ENCODE measurements at places on chromosomes 12 and 14.

- no peak for DNase-seq
Measured at GRCh38 chr12:71649401-71649800, 14.2 kb downstream of the ZFC3H1 start.

DNA sequence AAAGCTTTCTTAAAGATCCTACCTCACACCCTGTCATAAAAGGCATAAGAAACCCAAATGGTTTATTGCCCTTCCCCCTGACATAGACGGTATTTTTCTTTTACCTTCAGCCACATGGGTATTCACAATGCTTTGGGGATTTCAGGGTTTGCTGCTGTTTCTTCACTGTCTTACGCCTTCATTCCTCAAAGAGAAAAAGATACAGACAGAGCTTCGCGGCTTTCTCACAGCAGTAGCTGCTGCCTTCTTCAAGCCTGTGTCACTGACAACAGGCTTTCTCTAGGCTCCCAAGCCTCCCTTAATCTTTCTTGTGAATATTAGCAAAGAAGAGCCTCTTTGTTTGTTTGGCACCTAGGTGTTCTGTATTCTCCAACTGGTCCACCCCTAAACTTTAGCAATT, 197.4 kb upstream of the ARID2 start:
- no peak for DNase-seq

- no peak for DNase-seq
Measured at GRCh38 chr14:101000711-101001250, 97.3 kb upstream of the RTL1 start.

GRCh38 chr12:132329036-132329719, at the start of gene GALNT9:
Gene GALNT9, minus strand, starts transcription at chr12:132329589. Its CDS starts 386 bp downstream, at chr12:132329203.
- DNase-seq = no peak

- no peak for DNase-seq
Measured at GRCh38 chr14:62079038-62079437, 316.8 kb downstream of the SNAPC1 start.

DNA sequence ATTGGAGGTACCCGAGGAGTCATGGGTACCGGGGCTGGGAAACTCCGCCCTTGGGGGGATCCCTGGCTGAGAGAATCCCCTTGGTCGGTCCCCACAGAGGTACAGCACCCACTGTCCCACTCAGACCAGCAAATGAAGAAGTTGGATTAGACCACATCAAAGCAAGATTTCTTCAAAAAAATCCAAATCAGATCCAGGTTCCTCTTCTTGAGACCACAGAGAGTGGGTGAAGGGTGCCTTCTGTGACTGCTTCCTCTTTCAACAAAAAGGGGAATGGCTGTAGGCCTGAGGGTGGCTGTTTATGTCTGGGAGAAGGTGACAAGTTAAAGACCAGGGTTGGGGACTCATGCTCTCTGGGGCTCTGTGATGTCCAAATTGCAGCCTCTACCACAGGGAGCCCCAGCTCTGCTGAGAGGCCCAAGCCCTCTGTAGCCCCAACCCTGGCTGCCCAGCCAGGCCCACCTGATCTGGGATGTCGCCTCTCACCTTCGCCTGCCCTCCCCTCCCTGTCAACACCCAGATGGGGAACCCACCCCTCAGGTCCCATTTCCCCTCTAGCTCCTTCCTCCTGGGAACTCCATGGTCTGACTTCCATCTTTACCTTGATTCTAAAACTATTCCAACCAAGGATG, 50.9 kb downstream of the ZFP36L1 start:
- DNase-seq = no peak

GRCh38 chr14:93980456-93981201, 4.3 kb upstream of the ASB2 start:
- DNase-seq = no peak

DNA sequence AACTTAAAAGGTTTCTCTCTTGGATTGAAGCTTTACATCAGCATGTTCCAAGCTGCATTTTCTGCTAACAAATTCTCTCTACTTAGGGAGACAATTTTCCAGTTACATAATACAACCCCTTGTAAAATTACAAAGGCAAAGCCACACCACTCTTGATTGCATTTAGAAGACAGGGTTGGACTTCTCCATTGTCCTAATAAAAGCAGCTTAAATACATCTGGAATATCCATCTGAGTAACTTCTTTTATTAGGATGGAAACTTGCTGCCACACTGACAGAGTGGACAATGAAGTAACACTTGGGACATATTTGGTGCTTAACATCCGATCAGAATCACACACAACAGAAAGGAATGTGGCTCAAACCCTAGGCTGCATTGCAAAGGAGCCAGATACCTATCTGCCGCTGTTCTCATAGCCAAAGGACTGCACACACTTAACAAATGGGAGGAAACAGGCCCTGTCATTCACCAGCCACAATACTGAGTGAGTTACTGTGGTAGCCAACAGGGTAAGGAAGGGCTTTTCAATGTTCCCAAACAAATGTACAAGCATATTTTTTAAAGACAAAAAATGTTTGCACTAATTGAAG, 157.2 kb downstream of the PAX9 start:
- no peak for DNase-seq

DNA sequence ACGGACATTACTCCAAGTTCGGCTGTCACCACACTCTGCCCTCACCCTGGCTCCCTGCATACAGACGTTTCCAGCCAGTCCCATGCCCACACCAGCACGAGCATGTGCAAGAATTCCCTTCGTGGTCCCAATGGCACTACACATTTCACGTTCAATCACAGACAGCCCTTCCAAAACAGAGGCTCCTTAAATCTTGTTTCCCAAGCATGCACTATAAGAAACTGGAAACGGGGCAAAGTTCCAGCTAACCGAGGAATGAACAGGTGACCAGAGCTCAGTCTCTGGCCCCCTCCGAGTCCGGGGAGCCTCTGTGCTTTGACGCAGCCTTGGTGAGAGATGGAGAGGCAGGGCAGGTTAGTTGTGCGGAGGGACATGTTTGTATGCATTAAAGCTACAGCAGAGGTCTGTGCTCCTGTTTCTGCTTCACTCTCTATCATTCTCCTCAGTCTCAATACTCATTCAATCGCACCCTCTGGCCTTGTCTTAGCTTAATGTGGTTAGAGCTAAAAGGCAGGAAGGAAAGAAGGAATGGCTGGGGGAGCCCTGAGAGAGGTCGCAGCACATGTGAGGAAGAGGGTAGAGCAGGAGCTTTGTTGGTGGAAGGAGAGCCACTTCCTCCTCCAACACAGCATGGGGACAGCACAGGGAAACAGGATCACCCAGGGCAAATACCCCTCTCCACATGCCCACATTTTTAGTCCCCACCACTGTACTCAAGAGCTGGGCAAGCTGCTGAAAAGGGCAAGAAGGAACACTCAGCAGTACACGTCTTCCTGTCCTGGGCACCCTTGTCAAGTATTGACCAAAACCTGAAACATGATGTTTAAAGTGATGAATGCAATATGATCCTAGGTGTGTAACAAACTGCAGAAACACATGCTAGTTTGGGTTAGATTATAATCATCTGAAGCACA, 12.2 kb upstream of the SELPLG start:
- no peak for DNase-seq

- DNase-seq = no peak
Measured at GRCh38 chr14:103138301-103139131, 15.3 kb downstream of the TNFAIP2 start.

DNA sequence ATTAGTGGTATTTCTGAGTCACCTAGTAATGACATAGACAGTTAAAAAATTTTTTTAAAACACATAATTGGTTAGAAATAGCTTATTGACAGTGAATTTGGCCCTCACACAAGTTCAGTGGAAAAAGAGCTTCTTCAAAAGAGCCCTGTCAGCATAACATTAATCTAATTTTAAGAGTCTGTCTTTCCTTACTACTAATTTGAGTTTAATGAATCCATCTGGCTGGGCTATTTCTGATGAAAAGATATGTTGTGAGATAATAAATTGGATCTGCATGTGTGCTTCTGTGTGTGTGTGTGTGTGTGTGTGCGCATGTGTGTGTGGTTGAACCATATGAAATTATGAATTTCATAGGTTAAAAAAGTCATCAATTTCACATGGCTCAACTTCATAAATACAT, 1045.2 kb downstream of the FLRT2 start:
- DNase-seq = no peak

GRCh38 chr14:52422650-52423356, 108.7 kb downstream of the PTGER2 start:
- DNase-seq = no peak

- DNase-seq = no peak
Measured at GRCh38 chr12:108519558-108519957, 4.5 kb downstream of the FICD start.

DNA sequence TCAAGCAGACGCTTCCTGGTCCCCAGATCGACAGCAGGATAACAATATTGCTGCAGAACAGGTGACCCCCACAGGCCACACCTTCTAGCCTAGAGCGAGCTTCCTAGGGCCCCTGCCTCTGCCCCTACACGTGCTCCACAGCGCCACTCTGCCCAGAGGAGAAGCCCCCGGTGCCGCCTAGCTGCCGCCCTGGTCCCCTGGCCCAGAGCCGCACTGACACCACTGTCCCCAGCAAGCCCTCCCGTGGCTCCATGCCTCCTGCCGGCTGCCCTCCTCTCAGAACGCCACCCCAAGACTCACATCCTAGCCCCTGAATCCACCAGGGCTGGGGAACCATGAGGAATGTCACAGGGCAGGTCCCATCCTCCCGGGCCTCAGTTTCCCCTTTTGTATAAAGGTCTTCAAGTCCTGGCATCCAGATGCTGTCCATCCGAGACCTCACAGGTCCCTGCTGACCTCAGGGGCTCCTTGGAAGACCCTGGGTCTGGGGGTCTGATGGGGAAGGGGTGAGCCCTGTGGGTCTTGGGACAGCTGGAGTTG, 31.0 kb downstream of the JAG2 start:
- DNase-seq = no peak

GRCh38 chr12:80778005-80778541, 61.4 kb downstream of the MYF5 start:
- DNase-seq = no peak

DNA sequence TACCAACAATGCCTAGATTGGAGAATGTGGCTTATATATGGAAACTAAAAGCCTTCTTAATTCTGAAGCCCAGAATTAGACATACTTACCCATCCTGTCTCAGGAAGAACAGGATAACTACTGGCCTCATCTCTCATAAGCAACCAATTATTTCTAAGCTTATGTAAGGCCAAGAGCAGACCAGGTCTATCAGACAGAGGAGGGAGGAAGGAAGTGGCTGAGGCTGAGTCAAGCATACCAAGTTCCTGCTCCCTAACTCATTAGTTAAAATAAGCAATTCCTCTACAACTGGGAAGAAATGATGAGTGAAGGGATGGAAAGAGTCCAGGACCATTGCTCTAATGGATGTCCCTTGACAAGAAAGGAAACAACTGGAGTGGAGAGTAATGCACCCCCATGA, 27.0 kb upstream of the INSM2 start:
- DNase-seq = no peak

DNA sequence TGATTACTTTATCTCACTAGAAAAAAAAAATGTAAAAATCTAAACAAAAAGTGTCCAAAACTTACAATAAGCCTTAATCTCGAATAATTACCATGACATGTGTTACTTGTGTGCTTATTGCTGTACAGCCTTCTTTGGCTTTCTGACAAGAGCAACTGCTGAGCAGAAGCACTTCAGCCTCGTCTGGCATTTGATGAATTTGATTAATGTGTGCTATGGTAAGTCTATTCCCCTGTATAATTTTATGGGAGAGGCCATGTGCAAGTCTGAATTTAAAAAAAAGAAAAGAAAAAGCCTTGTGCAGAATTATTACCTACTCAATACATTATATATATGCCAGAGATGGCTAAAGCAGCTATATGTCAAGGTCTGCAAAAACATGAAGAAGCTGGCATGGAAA, 113.9 kb downstream of the AEBP2 start:
- no peak for DNase-seq

GRCh38 chr12:80226576-80226975, 127.2 kb downstream of the OTOGL start:
- DNase-seq = no peak

GRCh38 chr12:68793975-68794652, 13.9 kb upstream of the MDM2 start:
- no peak for DNase-seq

DNA sequence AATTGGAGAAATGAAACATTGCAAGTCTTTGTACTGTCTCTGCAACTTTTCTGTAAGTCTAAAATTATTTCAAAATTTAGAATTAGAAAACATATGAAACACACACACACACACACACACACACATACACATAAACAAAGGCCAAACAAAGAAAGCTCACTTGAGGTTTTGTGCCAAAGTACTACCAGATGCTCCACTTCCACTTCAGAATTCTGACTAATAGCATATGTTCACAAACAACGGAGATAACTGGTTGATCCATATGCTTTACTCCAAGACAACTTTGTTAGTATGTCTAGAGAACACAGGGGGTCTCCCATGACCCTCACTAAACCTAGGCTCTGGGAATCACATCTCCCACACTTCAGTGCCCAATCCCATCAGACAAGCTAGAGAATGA, 133.8 kb upstream of the CLEC14A start:
- DNase-seq = no peak

DNA sequence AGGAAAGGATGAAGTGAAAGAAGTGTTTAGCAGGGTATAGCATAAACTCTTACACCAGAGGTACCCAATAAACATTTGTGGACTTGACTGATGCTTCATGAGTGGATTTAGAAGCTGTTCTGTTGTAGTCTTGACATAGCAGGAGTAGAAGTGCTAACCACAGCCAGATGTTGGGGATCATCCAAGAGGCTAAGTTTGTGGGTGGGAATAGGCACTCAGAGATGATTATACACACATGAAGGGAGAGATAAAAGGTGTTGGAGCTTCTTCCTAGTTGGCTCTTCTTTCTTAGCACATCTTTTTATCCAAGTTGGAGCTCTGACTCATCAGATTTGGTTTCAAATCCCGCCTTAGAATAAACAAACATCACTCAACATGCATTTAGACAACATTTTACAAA, 166.7 kb upstream of the E2F7 start:
- DNase-seq = no peak

- DNase-seq = no peak
Measured at GRCh38 chr12:69994724-69995173, 169.7 kb downstream of the MYRFL start.

DNA sequence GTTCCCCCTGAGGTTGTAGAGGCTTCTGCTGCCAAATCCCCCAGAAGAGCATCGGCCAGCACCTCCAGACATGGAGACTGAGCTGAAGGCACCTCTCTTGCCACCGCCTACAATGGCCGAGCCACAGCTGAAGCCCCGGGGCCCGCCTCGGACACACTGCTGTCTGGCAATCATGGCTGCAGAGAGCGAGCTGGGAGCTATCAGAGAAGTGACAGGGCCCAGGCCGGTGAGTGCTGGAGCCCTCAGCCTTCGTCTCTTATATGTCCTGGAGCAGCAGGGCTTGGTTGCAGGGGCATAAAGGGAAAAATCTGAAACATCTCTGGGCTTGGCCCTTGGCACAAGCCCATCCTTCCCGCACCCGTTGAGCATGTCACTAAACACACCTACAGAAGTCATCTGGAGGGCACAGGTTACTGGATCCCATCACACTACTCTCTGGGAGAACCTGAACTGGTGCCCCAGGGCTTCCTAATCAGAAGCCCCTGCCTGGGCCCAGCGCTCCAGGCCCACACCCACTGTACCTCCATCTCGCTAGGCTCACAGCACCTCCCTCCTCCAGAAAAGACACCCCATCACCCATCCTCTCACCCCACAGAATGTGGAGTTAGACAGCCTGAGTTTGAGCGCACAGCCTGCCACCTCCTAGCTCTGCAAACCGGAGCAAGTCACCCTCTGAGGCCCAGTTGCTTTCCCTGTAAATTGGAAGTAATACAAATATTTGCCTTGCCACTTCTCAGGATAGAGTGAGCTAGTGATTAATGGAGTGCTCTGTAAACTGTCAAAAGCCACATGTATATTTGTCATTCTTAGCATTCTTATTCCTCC, at the start of gene KRT4:
Gene KRT4 (minus strand): TSS at position 232 of the 825 bp plus-strand sequence. CDS start 58 bp downstream, at position 174.
- DNase-seq = no peak
